ENCODE measurements at places on chromosomes 11 and 22.

- no peak for DNase-seq
These were observed 79.3 kb downstream of the DSCAML1 start for GRCh38 chr11:117717485-117718314.

DNA sequence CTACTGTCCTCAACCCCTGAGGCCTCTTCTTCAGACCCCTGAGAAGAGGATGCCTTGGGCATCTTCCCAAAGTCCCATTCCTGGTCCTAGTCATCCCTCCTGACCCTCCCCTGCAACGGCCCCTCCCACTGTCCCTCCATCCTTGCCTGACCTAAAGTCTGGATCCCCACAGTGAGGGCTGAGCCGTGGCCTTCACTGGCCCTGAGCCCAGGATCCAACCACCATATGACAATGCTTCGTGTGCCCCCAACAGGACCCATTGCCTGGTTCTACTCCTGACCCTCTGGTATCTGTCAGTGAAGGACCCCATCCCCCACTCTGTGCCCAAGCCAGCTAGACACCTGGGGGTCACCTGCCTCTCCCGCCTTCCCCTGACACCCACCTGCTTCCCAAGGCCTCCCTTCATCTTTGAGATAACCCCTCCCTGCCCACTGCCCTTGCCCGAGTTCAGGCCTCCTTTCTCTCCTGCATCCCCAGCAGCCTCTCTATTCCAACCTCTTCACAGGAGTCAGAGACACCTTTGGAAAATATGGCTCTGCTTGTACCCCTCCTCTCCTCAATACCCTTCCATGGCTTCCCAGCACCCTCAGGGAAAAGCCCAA is 48.0 kb downstream of the LRRC32 start:
- no peak for DNase-seq

DNA sequence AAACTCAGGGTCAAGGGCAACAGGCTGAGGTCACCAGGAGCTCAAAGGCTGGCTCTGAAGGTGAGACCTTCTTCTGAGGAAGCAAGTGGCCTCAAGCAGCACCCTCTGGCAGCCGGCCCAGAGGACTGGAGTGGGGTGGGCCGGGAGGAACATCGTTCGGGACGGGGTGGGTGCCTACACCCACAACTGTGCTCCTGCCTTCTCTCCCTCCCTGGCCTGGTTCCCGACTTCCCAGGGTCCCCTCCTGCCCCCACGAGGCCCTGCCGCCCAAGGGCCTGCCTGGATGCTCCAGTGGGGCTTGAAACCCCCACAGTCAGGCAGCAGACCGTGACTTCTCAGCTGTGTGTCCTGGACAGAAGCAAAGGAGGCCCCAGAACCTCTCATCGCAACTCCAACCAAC is 195.7 kb downstream of the IGLL1 start:
- no peak for DNase-seq

- peak; percentile 55 for DNase-seq
These were observed 104.3 kb downstream of the GAB2 start for GRCh38 chr11:78313181-78313795.

GRCh38 chr22:39174498-39175352 is 22.2 kb upstream of the CBX7 start:
- DNase-seq = no peak

- no peak for DNase-seq
These were observed 7.6 kb downstream of the PSMC3 start for GRCh38 chr11:47418454-47419259.

- DNase-seq = no peak
These were observed 280.5 kb downstream of the TBC1D22A start for GRCh38 chr22:47042861-47043496.

- DNase-seq = no peak
These were observed 4.1 kb downstream of the INPP5J start for GRCh38 chr22:31126869-31127175.

DNA sequence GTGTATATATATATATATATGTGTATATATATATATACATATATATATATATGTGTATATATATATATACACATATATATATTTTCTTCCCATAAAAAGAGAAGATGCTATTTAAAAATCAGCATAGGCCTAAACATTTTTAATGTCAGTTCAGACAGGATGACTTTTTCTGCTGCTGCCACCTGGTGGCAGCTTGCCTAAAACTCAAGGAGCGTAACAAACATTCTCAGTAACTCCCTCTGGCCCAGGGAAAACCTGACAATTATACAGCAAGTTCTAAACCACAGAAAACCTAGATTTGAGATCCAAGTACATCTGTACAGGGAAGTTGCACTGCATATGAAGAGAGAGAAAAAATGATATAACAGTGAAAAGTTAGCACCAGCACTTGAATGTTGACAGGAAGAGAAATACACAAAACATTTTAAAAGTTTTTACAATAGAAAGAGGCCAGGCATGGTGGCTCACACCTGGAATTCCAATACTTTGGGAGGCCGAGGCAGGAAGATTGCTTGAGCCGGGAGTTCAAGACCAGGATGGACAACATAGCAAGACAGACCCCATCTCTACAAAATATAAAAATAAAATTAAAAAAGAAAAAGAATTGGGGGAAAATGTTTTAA is 16.6 kb downstream of the OR8A1 start:
- peak; percentile 20 for DNase-seq

GRCh38 chr11:95134491-95134890 is 44.8 kb downstream of the ENDOD1 start:
- peak; percentile 73 for DNase-seq

- DNase-seq = no peak
These were observed 63.9 kb downstream of the MYO7A start for GRCh38 chr11:77191823-77192495.

GRCh38 chr11:69373251-69373635 is 79.3 kb downstream of the MYEOV start:
- DNase-seq = no peak

- DNase-seq = no peak
These were observed 9.2 kb upstream of the CD5 start for GRCh38 chr11:61092908-61093763.

GRCh38 chr11:108063410-108063809 is 54.7 kb downstream of the CUL5 start:
- DNase-seq = no peak

GRCh38 chr11:127255209-127255608 is 254.6 kb upstream of the KIRREL3 start:
- no peak for DNase-seq

GRCh38 chr11:33724644-33725035 is 11.6 kb downstream of the CD59 start:
- DNase-seq = no peak

DNA sequence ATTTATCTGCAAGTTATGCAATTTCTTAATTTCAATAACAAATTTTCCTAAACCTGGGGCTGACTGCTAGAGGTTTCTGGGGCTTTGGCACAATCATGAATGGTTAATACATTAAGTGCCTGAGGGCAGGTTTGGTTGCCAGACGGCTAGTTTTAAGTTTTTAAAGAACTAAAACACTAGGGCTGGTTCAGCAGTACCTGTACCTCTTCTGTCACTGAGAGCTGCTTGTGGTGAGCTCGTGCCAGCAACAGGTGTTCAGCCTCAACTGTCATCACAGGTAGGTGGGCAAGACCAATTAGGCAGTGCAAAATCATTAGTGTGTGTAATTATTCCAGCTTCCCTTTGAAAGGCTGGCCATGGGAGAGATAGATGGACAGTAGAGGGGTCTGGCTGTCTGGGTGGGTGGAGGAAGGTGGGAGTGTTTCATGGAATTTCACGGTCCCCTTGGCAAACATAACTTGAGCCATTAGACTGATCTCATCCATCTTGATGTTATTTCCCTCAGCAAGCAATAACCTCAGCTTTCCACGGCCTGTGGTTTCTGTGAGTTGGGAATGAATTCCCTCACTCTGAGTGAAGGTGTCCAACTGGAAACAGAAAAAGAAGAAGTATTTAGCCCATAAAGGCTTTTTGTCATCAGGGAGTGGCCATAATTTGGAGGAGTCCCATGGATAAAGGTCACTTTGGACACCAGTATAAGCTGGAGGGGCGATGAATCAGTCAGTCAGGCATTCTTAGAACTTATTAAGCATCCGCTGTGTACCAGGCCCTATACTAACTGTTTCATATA is 114.8 kb downstream of the SNX19 start:
- peak; percentile 66 for DNase-seq

DNA sequence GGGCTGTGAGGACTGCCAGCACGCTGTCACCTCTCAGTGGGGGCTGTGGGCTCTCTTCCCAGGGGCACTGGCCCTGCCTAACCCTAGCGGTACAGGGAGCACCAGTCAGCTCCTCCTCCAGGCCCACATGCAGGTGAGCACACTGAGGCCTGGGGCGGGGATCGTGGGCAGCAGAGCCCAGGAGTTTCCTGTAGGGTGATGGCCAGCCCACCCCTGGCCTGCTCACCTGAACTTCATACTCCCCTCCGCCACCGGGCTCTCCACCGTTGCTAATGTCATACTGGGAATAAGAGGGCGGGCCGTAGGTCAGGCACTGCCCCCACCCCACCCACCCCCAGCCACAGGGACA is 10.0 kb upstream of the TREH start:
- DNase-seq = no peak

GRCh38 chr22:49427941-49428340 is 399.7 kb downstream of the BRD1 start:
- DNase-seq = no peak

DNA sequence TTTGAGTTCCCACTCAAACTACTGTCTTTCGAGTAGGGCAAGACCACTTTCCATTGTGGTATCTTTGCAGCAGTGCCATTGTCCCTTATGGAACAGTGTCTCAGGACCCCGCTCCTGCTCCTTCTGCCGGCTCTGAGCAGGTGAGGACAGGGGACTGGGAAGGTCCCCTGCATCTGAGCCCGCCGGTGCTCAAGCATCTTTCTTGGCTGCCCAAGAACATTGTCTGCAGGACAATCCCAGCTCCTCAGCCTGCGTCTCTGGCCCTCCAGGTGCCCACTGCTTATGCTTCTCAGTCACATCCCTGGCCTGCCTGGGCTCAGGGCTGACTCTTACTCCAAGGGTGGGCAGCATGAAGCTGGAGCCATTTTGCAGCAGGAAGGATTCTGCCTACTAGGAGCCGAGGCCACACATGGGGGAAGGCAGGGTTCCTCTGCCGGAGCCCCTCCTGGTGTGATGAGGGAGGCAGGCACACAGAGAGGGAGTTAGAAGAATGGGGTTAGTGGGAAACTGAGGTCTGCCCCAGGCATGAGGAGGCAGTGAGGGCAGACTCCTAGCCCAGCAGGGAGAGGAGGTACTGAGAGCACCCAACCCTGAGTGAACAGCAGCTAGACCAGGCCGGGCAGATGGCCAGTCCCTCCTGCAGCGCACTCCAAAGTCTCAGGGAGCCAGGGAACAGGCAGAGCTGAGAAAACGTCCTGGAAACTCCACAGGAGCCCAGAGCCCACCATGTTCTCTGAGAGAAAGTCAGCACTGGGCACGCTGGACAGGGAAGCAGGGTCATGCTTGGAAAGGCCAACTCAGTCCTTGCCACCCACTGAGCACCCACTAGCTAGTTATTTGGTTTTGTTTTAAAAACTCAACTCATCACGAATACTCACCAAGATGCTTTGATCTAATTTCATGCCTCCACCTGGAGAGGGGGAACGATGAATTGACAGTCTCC is 7.5 kb upstream of the PPARA start:
- no peak for DNase-seq

GRCh38 chr11:15885854-15886253 is 470.5 kb downstream of the SOX6 start:
- DNase-seq = no peak

- DNase-seq = no peak
These were observed 40.4 kb downstream of the SHISAL1 start for GRCh38 chr22:44272401-44272771.

GRCh38 chr22:23385678-23386631 is 194.1 kb downstream of the IGLL1 start:
- DNase-seq = peak; percentile 23

- no peak for DNase-seq
These were observed 154.2 kb downstream of the ATG16L2 start for GRCh38 chr11:72968390-72968789.

DNA sequence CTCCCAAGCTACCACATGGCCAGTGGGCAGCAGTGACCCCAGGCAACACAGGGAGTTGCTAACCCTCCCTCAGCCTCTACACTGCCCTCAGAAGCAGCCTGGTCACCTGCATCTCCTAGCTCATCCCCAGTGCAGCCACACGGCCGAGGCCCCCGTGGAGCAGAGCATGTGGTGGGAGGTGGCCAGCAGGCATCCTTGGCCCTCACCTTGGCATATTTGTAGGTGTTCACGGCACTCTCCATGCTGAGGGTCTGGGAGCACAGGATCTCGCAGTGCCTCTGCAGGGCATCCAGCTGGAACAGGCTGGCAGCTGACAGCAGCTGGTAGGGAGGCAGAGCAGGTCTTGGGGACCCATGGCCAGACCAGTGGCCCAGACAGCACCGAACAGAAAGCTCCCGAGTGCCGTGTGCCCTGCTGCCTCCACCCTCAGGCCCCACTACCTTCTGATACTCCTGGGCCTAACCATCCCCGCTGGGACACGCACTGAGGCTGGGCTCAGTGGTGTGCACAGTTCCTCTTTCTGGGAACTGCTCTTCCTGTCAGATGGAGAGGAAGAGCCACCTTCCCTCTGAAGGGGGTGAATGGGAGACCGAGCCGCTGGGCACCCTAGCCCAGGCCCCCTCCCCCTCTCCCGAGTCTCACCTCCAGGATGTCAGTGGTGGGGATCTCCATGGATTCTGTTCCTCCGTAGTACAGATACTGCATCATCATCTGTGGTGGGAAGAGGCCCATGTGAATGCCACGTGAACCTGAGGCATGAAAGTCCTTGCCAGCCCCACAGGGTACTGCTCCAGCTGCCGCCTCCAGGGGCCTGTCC is 48.8 kb downstream of the NAT10 start:
- no peak for DNase-seq

DNA sequence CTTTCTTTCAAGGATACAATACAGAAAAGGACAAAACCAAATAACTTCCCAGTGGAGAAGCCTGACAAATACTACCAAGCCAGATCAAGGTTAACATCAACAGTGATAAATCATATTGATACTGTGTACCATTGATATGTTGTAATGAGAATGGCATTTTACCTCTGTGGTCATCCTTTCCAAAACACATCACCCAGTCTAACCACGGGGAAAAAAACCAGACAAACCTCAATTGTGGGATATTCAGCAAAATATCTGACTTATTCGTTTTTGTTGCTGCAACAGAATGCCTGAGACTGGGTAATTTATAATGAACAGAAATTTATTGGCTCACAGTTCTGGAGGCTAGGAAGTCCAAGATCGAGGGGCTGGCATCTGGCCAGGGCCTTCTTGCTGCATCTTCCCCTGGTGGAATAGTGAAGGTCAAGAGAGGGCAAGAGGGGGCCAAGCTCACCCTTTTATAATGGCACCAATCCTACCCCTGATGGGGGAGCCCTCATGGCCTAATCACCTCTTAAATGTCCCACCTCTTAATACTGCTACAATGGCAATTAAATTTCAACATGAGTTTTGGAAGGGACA is 66.1 kb downstream of the FAM76B start:
- DNase-seq = no peak

DNA sequence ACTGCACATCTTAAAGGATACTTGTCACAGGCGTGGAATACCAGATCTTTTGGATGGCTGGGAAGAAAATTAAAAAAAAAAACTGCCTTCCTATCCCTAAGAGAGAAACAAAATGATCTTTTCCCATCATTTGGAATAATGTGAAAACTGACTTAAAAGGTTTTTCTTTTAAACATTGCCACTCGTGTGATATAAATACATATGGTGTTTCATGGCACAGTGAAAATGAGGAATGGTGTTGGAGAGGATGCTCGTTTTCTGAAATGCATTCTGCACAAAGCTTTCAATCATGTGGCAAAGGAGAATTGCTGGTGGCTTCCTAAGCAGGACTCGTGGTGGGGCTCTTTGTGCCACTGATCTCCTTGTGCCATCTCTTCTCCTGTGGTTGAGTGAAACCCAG is 74.9 kb upstream of the LRRC4C start:
- DNase-seq = no peak
